GOT3 (cell line): ENCODE measurements at places on chromosomes 7 and 10.

- DNase-seq: no peak
These were observed 197.4 kb downstream of the JCAD start for GRCh38 chr10:29861811-29862505.

DNA sequence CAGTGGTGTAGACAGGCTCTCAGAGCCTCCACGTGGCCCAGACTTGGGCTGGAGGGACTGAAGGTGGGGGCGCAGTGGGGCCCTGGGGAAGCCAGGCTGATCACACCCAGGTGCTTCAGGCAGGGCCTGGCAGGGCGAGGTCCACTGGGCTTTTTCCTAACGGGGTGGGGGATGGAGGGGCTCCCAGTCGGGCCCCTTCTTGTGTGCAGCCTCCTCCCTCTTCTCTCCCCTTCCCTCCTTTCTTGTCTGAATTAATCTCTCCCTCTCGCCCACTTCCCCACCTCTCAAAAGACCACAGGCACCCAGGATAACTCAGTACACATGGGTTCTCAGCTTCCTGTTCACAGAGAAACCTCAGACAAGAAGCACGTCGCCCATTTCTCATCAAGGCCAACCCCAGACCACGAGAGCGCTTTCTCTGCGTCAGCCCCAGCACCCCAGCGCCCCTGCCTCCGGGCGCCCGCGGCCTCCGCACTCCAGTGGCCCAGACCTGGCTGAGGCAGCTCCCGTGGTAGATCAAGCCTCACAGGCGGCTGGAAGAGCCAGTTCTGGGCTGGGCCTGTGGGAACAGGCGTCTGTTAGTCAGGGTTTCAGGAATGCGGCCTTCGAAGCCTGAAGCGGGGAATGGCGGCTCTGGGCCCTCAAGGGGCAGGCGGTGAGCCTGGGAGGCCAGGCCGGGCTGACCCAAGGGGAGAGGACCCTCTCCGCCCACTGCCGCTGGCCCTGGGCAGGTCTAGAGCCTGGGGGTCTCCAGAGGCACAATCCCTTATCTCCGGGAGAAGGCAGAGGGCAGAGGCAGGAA lies 50.6 kb downstream of the PWWP2B start:
- no peak for DNase-seq

DNA sequence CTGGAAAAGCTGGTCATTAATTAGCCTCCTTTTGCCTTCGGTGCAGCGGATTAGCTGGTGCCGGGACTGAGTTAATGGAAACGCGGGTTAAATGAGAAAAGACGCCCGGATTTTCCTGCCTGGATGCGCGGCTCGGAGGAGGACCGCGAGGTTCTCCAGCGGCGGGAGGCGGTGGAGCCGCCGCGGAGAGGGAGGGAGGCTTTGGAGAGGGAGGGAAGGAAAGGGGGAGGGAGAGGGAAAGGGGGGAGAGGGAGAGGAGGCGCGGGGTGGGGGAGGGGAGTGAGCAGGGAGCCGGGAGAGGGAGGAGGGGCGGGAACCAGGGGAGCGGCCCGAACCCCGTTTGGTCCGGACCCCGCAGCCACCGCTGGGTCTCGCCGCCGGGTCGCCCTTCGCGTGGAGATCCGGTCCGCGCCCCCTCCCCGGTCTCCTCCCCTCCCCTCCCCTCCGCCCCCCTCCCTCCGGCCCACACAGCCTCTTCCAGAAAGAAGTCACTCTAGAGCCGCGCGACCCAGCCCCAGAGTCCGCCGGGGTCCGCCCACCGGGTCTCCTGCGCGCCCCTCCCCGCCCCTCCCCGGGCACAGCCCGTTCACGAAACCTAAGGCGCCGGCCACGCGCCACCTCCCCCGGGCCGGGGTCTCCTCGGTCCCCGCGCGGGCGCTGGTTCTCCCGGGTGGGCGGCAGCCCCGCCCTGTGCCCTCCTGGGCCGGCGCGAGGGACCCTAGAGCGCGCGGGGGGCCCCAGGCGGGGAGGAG lies 347.5 kb downstream of the DNAJB6 start:
- DNase-seq: no peak

DNA sequence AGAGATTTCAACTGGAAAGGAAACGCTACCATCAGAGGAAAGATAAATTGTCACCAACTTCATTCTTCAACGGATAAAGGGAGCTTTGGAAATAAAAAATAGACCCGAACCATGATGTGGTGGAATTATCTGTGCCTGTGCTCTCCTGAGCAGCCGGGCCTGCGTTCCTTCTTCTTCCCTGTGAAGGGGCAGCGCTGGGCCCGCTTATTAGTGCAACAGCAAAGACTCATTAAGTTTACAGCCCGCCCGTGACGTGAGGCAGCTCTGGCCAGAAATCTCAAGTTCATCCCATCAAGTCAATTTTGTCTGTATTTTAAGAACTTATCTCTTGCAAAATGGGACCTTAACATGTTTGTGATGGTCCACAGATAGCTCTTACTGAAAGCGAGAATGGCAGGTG lies 193.7 kb downstream of the ADARB2 start:
- no peak for DNase-seq

- no peak for DNase-seq
These were observed 7.9 kb downstream of the ESYT2 start for GRCh38 chr7:158821171-158822031.

- DNase-seq: no peak
These were observed 6.4 kb downstream of the CHST15 start for GRCh38 chr10:124086787-124087671.

DNA sequence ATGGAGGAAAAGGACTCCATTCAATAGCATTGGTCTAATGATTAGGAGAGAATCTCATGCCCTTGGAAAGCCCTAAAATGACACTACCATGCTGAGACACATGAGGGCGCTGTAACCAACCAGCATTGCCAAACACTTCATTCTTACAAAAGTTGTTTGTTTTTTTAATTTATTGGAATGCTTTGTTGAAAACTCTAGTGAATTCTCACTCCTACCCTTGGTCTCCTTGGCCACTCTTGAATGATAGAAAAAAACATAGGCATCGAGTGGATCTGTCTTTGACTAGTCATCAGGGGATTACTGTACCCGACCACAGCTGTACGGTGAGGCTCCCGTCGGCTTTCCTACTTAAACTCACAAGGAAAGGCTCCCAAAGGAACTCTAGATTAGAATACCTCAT lies 29.3 kb upstream of the ADD3 start:
- DNase-seq: peak; percentile 9

GRCh38 chr7:106869954-106870353 lies 4.9 kb downstream of the PIK3CG start:
- DNase-seq: no peak

DNA sequence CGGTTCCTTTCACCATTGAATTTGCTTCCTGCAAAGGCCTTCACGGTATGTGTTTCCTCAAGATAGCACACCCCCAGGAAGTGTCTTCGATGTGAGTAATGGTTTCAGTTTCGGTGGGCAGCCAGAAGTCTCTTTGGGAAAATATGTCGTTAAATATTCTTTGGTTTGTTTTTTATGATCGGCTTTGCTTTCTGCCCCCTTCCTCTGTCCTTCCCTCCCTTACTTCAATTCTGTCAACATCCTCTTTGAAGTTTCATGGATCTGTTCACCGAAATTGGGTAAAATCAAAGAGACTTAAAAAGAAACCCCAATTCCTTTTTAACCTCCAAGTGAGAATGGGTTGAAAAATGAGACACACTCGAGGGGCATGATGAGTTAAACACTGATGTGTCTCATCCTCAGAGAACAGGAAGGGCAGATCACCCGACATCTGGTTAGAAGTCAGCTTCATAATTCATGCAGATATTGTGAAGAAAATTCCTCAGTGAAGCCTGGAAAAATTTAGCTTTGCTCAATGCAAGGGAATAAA lies 170.8 kb upstream of the HABP2 start:
- DNase-seq: no peak

DNA sequence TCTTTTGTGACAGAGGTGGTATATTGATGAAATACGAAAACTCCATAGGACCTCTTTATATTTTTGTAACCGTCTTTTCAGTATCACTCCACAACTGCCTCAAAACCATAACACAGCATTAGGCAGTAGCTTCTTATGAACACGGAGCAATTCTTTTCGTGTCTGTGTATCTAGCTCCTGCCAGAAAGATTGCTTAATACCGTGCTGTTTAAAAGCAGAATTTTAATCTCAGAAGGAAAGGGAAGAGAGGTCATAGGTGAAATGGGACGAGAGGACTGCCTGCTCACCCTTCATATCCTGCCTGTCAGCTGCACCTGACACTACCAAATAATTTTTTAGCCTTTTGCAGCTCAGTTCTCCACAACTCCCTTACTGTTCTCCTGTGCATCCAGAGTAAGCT lies 200.7 kb downstream of the DNAH11 start:
- DNase-seq: no peak
